ENCODE measurements at places on chromosomes 13 and 19.
A peak's percentile ranks its signal among the peaks of the same experiment; 100 is the strongest.

GRCh38 chr19:10193790-10194499 is 808 bp downstream of the DNMT1 start:
- DNase-seq, result no peak

DNA sequence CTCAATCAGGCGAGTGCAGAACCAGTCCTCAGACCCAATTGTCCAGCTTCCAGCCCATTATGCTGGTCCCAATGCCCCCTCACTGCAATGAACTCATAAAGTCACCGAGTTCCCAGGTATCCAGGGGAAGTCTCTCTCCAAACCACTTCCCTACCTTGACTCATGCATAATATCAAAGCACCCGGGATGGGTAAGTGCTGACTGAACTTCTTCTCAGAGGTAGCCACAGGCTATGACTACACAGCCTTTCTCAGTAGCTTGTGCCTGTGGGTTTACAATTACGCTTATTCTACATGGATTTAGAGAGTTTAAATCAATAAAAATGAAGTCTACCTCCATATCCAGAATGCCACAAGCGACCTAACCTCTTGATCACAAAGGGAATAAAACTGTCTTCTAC is 1.7 kb upstream of the C13orf42 start:
- DNase-seq, result no peak

GRCh38 chr19:15577184-15577771 is 37.7 kb upstream of the CYP4F8 start:
- no peak for DNase-seq

DNA sequence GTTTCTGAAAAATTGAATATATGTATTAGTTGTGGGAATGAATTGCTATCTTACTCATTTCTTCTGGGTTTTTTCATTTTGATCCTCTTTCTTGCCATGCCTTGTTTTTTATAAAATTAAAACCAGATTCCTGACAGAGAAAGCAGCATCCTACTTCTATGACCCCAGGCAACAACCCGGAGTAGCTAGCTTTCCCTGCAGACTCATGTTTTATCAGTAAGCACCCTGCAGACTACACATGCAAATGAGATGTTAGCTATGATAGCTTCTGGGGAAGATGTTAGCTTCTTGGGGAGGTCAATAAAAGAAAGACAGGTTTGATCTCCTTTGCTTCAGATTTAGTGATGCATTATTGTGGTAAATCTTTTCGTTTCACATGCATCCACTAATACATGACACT is 1598.6 kb downstream of the SLITRK5 start:
- DNase-seq, result no peak

- no peak for DNase-seq
Observed at GRCh38 chr19:55028757-55029156, 9.3 kb downstream of the GP6 start.

- DNase-seq, result no peak
Observed at GRCh38 chr19:11050323-11051114, 38.7 kb upstream of the LDLR start.

DNA sequence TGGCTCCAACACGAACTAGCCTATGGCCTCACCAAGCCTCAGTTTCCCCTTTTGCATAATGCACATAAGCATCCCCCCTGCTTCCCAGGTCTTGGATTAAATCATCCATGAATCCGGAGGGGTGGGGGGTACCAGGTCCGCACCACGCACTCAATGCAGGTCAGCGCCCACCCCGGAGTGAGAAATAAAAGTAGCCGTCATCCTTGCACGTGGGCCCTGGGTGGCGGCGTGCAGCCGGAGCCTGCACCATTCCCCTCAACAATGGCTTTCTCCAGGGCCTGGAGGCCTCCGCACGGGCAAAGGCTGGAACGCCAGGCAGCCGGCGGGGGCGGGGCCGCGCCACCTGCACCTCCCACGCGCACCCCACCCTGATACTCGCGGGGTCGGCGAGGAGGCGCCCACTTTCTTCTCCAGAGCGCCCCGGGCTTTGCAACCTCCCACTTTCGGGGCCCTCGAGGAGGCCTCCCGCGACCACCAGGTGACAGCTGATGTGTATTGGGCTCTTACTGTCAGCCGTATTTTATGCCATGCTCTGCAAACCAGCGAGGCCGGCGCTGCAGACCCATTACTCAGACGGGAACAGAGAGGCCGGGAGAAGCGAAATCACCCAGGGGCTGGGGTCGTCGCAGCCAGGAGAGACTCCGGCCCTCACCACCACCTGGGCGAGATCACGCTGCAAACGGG is 767 bp upstream of the GADD45B start:
- DNase-seq, result no peak

GRCh38 chr19:5308451-5309437 is 31.9 kb downstream of the PTPRS start:
- DNase-seq, result peak; percentile 77

GRCh38 chr13:97855570-97856303 is 97.7 kb upstream of the IPO5 start:
- peak; percentile 43 for DNase-seq

DNA sequence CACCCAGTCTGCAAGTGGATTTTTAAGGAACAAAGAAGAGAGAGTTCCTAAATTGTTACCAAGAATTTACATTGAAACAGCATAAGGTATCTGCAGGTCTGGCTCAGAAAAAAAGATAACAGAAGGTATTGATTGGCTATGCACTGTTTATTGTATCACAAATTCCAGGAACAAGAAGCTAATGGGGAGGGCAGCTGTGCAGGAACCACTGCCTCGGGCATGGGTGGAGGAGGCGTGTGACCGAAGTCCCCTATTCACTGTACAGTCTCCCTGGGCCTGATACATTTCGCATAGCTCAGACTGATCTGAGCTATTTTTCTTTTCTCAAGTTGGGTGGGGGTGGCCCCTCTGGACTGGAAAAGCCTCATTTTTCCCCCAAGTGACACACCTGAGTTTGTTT is 11.7 kb downstream of the NECTIN2 start:
- no peak for DNase-seq

- no peak for DNase-seq
Observed at GRCh38 chr19:54218960-54219661, 3.7 kb downstream of the LILRB3 start.

- no peak for DNase-seq
Observed at GRCh38 chr13:100128373-100128772, 39.5 kb downstream of the PCCA start.

DNA sequence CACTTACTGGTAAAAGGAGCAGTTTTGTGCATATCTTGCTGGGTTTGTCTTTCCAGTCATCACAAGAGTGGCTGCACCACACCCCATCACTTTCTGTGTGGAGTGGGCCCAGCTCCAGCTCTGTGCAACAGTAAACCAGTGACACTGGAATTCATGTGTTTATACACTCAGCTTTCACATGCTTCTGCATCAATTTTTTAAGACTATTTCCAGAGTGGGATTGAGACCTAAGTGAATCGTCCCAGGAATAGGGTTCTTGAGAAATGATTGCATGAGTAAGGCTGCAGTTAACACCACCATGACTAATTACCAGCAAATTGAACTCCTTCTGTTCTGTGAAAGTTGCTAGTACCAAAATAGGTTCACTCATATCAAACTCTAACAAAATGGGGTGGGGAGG is 5.3 kb upstream of the CFAP97D2 start:
- no peak for DNase-seq

- no peak for DNase-seq
Observed at GRCh38 chr19:14673088-14673487, 1.6 kb downstream of the ADGRE3 start.

DNA sequence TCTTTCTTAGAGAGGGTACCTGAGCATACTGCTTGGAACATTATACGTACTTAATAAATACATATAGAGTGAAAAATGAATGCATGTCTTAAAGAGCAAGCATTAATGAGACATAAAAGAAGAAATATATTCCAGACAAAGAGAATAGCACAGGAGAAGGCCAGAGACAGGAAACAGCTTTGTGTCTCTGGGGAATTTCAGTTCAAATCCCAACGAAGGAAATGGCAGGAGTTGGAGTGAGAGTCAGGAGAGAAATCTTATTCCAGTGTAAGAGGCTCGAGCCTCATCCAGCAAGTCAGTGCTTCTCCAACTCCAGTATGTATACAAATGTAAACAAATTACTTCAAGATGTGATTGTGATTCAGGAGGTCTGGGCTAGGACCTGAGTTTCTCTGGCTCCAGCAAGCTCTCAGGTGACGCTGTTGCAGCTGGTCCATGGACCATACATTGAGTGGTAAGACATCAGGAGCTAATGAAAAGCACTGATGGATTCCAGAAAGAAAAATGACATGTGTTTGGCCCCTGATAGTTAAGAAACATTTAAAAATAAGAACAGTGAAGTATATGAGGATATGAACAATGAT is 108.2 kb downstream of the RAP2A start:
- DNase-seq, result no peak

DNA sequence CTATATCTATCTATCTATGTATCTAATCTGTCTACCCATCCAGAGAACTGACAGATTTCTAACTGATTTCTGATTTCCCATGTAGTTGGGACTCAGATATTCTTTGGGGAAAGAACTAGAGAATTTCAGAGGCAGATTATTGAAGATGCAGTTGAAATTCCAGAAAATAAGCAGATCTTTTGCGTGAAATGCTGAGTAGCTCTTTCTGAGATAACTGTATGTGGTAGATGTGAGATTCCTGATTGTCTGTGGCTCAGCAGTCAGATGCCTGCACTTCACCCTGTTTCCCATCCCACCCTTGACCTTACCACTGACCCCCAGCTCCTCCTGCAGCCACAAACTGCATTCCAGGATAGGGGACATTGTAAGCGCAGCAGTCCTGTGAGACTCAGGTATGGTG is 61.5 kb downstream of the DGKH start:
- no peak for DNase-seq

DNA sequence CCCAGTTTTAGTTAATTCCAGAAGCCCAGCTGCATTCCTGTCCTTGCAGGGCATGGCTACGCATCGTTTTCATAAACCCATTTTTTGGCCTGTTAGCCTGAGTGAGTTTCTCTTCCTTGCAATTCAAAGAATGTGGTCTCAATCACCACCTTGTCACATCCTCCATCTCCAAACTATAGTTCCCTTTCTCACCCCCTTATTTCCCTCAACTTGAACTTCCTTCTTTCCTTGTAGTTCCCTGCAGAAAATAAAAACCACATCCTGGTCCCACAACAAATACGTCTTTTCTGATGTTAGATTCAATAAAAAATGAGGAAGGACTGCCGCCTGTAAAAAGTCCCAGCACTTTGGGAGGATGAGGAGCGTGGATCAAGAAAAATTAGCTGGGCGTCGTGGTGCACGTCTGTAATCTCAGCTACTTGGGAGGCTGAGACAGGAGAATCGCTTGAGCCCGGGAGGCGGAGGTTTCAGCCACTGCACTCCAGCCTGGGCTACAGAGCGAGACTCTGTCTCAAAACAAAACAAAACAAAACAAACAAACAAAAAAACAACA is 13.2 kb downstream of the ADGRE3 start:
- no peak for DNase-seq

DNA sequence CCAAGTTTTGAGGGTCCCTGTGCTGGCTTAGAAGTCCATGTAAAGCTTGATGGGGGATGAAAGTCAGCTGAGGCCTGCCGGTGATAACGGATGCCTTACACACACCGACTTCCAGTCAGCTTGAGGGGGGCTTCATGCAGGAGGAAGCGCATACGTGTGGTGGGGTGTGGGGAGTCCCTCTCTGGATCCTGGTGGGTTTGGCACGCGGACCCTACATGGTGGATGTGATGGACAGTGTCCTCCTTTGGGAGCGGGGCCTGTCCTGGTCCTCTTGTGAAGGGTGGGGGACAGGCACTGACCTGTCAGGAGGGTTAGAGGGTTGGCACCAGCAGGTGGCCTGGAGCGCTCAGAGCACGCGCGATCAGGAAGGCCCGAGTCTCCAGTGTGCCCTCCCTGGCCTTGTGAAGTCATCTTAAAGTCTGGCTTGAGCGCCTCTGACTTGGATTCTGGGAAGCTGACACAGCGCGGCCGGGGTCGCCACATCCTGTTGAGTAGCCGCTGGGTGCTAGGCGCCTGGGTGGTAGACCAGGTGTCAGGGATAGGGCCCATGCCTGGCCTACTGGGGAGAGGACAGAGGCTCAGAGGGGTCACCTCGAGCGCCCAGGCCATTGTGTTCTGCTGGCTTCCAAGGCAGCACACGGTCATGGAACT is 2.9 kb downstream of the DAZAP1 start:
- no peak for DNase-seq

GRCh38 chr19:44649578-44650145 is 6.0 kb downstream of the PVR start:
- no peak for DNase-seq

GRCh38 chr19:2970201-2970835 is 7.0 kb upstream of the TLE6 start:
- DNase-seq, result no peak

DNA sequence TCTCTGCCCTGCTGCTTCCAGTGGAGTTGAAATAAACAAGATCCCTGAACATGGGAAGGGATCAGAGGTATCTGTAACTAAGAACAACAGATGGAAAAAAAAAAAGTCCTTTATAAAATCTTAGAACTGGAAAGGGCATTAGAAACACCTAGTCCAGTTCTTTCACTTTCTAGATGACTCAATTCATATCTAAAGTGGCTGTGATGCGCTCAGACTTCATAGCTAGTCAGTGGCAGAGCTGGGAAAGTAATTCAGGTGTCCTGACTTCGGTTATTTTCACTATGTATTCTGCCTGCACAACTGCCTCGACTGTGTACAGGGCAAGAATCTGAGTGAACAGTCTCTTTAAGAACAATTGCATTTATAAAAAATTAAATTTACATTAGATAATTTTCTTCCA is 151.8 kb upstream of the TMTC4 start:
- no peak for DNase-seq

DNA sequence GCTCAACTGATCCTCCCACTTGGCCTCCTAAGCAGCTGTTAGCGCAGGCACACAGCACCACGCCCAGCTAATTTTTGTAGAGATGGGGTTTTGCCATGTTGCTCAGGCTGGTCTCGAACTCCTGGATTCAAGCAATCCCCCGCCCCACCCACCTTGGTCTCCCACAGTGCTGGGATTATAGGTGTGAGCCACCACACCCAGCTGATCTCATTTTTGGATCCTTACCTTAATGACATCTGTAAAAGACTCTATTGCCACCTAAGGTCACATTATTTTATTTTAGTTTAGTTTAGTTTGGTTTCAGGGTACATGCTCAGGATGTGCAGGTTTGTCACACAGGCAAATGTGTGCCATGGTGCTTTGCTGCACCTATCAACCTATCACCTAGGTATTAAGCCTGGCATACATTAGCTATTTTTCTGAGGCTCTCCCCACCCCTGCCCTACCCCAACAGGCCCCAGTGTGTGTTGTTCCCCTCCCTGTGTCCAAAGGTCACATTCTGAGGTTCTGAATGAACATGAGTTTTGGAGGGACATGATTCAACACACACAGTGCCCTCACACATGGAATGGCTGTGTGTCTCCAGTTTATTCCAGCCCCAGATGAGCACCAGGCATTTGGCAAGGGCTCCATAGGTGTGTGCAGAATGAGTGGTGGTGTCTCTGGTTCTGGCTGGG is 1.3 kb downstream of the OR10H5 start:
- DNase-seq, result no peak

GRCh38 chr19:45172611-45173208 is 5.3 kb downstream of the TRAPPC6A start:
- DNase-seq, result no peak

Measured in NCI-H1105 (cell line).